ENCODE measurements at places on chromosomes 16 and 17.

- no peak overlapping the region for H3K27ac ChIP-seq
- H3K4me3 ChIP-seq: peak overlapping the region; percentile 8
- no peaks in the 10 kb centered on the region for H3K27me3 ChIP-seq
- no peak for DNase-seq
- no peaks in the 10 kb centered on the region for H3K36me3 ChIP-seq
- peaks cover 37% of the 10 kb centered on the region for H3K4me1 ChIP-seq
Measured at GRCh38 chr17:80709090-80709695, 164.6 kb downstream of the RPTOR start.

GRCh38 chr16:56947604-56947995, 14.2 kb upstream of the CETP start:
- no peak overlapping the region for H3K27ac ChIP-seq
- DNase-seq: no peak
- peaks cover 9% of the 10 kb centered on the region for H3K4me1 ChIP-seq
- H3K27me3 ChIP-seq: no peaks in the 10 kb centered on the region

- no peaks in the 10 kb centered on the region for H3K4me1 ChIP-seq
- H3K4me3 ChIP-seq: no peak overlapping the region
- no peaks in the 10 kb centered on the region for H3K36me3 ChIP-seq
- no peak overlapping the region for H3K27ac ChIP-seq
Measured at GRCh38 chr17:53736516-53737240, 86.0 kb upstream of the KIF2B start.

GRCh38 chr16:9457215-9457614, 365.8 kb downstream of the HAPSTR1 start:
- H3K27me3 ChIP-seq: no peaks in the 10 kb centered on the region
- no peak overlapping the region for H3K27ac ChIP-seq
- no peaks in the 10 kb centered on the region for H3K36me3 ChIP-seq
- H3K4me1 ChIP-seq: no peaks in the 10 kb centered on the region
- no peak overlapping the region for H3K4me3 ChIP-seq
- no peak for DNase-seq

- H3K4me3 ChIP-seq: no peak overlapping the region
- no peaks in the 10 kb centered on the region for H3K36me3 ChIP-seq
- H3K27ac ChIP-seq: no peak overlapping the region
- DNase-seq: peak; percentile 37
- H3K27me3 ChIP-seq: no peaks in the 10 kb centered on the region
Measured at GRCh38 chr17:70636517-70637133, 467.3 kb downstream of the KCNJ2 start.

DNA sequence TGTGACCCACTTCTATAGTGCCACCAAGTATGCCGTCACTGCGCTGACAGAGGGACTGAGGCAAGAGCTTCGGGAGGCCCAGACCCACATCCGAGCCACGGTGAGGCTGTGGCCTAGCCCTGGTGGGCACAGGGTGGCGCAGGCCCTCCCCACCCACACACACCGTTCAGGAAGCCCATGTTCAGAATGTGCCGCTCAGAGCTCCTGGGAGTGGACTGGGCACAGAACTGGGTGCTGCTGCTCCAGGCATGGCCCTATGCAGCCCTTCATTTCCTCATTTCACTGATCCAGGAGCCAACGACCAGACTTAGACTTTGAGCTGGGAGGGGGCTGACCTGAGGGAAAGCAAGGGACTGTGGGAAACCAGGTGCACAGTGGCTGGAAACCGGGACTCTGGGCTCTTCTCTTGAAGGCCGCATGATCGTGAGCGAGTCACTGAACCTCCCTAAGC, 2.4 kb upstream of the MRM1 start:
- H3K4me1 ChIP-seq: peaks cover 30% of the 10 kb centered on the region
- H3K27ac ChIP-seq: no peak overlapping the region
- no peak for DNase-seq

DNA sequence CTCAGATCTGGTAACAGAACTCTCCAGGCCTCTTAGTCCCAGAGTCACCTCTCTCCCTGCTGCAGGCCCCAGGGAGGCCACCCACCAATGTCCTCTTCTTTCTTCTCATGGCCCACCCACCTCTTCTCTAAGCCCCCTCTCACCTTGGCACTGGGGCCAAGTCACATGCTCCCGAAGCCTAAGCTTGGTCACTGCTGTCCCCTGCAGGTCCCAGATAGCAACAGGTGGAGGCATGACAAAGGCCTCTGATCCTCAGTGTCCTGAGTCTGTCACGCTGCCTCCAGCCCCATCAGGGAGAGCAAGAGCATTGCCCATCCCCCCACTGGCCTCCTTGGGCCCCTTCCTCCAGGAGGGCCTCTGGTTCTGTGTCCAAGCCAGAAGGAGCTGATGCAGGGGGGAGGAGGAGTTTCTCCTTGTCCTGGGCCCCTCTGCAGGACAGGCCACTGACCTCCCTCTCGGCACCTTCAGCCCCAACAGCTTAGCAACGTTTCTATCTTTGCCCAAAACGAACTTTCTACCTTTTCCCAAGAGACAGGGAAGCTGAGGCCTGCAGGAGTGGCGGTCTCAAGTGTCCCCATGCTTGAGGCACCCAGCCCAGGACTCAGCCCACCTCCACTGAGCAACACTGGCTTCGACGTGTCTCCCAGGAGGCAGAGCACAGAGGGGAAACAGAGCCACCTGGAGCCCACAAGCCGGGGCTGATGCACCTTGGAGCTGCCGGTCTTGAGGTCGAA, 8.6 kb downstream of the P2RX1 start:
- H3K4me1 ChIP-seq: peaks cover 12% of the 10 kb centered on the region
- no peaks in the 10 kb centered on the region for H3K27me3 ChIP-seq
- no peak for DNase-seq
- no peak overlapping the region for H3K4me3 ChIP-seq
- no peak overlapping the region for H3K27ac ChIP-seq

DNA sequence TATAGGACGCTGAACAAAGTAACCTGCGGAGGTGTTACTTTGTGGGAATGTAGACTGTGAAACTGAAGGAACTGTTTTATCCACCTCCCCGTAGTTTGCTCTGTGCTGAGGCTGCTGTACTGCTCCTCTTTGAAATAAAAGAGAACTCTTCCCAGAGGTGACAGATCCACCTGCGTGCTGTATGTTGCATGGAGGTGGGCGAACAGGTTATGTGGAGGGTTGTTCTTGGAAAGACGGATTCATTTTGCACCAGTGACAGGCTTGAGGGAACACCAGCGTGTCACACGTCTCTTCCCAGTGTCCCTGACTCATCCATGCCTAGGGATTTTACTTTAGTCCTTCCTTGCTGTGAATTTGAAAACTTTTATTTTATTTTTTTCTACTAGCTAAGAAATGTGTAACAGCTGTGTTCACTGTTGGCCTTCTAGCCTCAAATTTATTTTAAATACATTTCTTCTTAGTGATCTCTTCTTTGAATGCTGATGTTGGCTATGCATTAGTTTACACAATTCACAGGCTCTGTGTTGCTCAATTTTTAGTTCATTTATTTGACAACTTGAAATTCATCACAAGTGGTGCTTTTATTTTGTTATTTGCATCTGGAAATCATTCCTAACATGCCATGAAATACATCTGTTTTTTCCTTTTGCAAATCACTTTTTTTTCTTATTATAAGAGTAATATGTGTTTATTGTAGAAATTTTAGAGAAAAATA, 512.4 kb downstream of the CDH13 start:
- H3K4me1 ChIP-seq: peaks cover 9% of the 10 kb centered on the region
- DNase-seq: no peak
- H3K4me3 ChIP-seq: no peak overlapping the region
- no peaks in the 10 kb centered on the region for H3K27me3 ChIP-seq

DNA sequence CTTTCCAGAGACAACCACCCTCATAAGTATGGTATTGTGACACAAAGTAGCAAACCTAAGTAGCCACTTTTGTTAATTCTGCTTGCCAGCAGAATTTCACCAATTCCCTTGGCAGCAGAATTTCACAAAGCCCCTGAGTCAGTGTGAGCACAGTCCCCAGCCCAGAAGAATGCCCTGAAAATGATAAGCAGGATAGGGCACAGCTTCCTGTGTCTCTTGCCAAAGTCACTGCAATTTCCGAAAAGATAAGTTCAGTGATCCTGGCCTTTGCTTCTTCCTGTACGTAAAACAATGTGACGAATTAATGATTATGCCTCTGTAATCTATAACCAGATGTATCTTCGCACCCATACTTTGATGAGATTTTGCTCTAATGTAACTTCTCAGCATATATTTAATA, 16.0 kb upstream of the WIPF2 start:
- H3K27me3 ChIP-seq: no peaks in the 10 kb centered on the region
- no peaks in the 10 kb centered on the region for H3K36me3 ChIP-seq
- no peak overlapping the region for H3K4me3 ChIP-seq
- no peak for DNase-seq

DNA sequence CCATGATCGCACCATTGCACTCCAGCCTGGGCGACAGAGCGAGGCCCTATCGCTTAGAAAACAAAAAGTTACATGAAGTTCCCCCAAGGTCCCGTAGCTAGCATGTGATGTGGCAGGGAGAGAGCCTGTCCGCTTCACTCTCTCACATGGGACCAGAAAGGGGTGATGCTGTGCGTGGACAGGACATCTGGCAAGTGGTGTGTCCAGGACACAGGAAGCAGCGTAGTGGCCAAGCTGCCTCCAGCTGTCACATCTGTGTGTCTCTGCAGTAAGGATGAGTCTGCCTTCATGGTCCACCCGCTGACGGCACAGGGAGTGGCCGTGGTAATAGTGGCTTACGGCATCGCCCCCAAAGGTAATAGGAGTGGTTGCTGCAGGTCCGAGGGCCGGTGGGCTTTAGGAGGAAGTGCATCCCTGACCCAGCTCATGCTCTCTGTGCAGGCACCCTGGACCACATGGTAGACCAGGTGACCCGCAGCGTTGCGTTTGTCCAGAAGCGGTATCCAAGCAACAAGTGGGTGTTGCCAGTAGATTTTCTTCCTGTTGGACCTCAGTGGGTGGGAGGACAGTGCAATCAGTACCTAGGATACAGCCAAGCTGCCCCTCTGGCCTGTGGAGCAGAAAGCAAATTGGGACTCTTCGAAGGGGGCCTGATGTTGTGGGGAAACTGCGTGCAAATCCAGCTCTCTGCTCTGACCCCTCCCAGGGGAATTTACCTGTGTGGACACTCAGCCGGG, 9.5 kb upstream of the BIRC5 start:
- no peak overlapping the region for H3K4me3 ChIP-seq
- peaks cover 1% of the 10 kb centered on the region for H3K4me1 ChIP-seq
- H3K36me3 ChIP-seq: no peaks in the 10 kb centered on the region
- no peak overlapping the region for H3K27ac ChIP-seq
- DNase-seq: no peak

- H3K4me1 ChIP-seq: no peaks in the 10 kb centered on the region
- no peaks in the 10 kb centered on the region for H3K27me3 ChIP-seq
- H3K36me3 ChIP-seq: no peaks in the 10 kb centered on the region
- H3K27ac ChIP-seq: no peak overlapping the region
- no peak overlapping the region for H3K4me3 ChIP-seq
- no peak for DNase-seq
Measured at GRCh38 chr16:51450909-51451308, 299.8 kb upstream of the SALL1 start.

- H3K27ac ChIP-seq: peak within 1 kb of the TSS; percentile 41
- H3K4me3 ChIP-seq: peak within 1 kb of the TSS; percentile 74
- peaks cover 47% of the 10 kb centered on the region for H3K4me1 ChIP-seq
- H3K36me3 ChIP-seq: no peaks in the 10 kb centered on the region
Measured at GRCh38 chr17:75087558-75088453, at the start of gene SLC16A5. SLC16A5 (plus strand) TSS chr17:75087954; CDS start chr17:75093637, 5,683 bp downstream.

- DNase-seq: no peak
- no peaks in the 10 kb centered on the region for H3K27me3 ChIP-seq
- no peaks in the 10 kb centered on the region for H3K4me1 ChIP-seq
- no peak overlapping the region for H3K4me3 ChIP-seq
Measured at GRCh38 chr16:85485379-85485778, 127.7 kb upstream of the GSE1 start.

GRCh38 chr17:50219342-50219741, 17.9 kb upstream of the COL1A1 start:
- no peak for DNase-seq
- H3K27me3 ChIP-seq: no peaks in the 10 kb centered on the region
- H3K36me3 ChIP-seq: no peaks in the 10 kb centered on the region
- peaks cover 4% of the 10 kb centered on the region for H3K4me1 ChIP-seq

DNA sequence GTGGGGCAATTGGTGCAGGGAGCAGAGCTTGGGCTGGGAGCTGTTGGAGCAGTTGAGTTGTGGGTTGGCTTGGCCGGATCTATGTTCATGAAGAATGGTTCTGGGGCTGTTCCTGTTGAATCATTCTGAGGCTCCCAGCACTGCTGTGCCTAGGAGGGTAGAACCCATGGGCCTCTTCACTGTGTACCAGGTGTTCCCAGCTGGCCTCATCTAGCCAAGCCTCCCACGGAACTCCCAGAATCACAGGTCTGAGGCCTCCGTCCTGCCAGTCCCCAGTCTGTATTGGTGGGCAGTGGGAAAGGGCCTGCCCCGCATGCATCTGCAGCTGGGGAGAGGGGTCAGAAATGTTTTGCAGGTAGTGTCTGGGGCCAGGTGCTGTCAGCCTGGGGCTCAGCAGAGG, 74.1 kb downstream of the MPRIP start:
- no peaks in the 10 kb centered on the region for H3K36me3 ChIP-seq
- DNase-seq: no peak
- no peaks in the 10 kb centered on the region for H3K27me3 ChIP-seq
- no peak overlapping the region for H3K4me3 ChIP-seq
- peaks cover 83% of the 10 kb centered on the region for H3K4me1 ChIP-seq

DNA sequence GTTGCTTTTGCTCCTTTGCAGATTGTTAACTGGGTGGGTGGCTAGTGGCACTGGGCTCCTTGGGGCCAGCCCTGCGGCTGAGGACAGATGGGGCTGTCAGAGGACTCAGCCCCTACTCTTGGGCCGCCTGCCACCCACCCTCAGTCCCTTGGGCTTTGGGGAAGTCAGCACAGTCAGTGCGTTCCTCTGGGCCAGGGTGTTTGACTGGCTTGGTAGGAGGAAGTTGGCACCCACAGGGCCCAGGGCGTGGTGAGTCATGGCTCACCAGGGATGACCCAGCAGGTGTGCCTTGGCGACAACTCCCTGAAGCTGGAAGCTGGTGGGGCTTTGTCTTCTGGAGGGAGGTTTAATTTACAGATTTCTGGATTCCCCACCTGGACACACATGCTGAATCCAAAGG, 32.4 kb downstream of the HAPSTR1 start:
- no peak for DNase-seq
- H3K27ac ChIP-seq: peak overlapping the region; percentile 33
- H3K27me3 ChIP-seq: no peaks in the 10 kb centered on the region
- H3K4me1 ChIP-seq: peaks cover 42% of the 10 kb centered on the region
- peaks cover 47% of the 10 kb centered on the region for H3K36me3 ChIP-seq

- no peak for DNase-seq
- no peaks in the 10 kb centered on the region for H3K36me3 ChIP-seq
- no peak overlapping the region for H3K4me3 ChIP-seq
- H3K27me3 ChIP-seq: no peaks in the 10 kb centered on the region
- H3K27ac ChIP-seq: no peak overlapping the region
- H3K4me1 ChIP-seq: no peaks in the 10 kb centered on the region
Measured at GRCh38 chr17:52035336-52035915, 123.1 kb downstream of the CA10 start.

GRCh38 chr17:28940142-28940541, 11.2 kb downstream of the PHF12 start:
- H3K4me3 ChIP-seq: no peak overlapping the region
- DNase-seq: no peak
- no peaks in the 10 kb centered on the region for H3K27me3 ChIP-seq
- H3K4me1 ChIP-seq: peaks cover 61% of the 10 kb centered on the region
- no peak overlapping the region for H3K27ac ChIP-seq
